Stimulated activated CD8-positive, alpha-beta memory T cell treated with anti-CD3 and anti-CD28 coated beads, Interleukin-7, amount 100 ng/mL, for 1 hour (primary cell): ENCODE measurements at places on chromosomes 4 and X.

- DNase-seq = no peak
Observed at GRCh38 chr4:78845472-78845871, 69.3 kb downstream of the BMP2K start.

GRCh38 chr4:174282836-174283506 lies 496 bp downstream of the FBXO8 start:
- DNase-seq = peak; percentile 58

- no peak for DNase-seq
Observed at GRCh38 chrX:144253356-144253755, 369.5 kb downstream of the UBE2NL start.

DNA sequence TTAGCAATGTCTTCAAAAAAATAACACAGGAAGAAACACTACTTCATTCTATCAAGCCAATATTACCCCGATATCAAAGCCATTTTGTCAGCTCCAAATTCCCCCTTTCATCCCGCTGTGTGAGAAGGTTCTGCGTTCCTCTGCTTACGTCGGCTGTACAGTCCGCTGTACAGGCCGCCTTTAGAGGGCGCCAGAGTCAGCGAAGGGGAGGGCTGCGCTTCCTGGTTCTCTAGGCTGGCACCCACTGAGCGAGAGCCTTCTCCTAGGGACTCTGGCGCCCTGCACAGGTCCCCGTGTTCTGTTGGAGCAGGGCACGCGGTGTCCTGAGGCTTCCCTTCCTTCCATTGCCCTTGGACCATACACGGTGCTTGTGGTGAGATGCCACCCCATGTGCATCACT lies 25.3 kb upstream of the CT45A1 start:
- DNase-seq = no peak

GRCh38 chrX:47384502-47384901 lies 14.1 kb downstream of the ZNF157 start:
- DNase-seq = peak; percentile 53

DNA sequence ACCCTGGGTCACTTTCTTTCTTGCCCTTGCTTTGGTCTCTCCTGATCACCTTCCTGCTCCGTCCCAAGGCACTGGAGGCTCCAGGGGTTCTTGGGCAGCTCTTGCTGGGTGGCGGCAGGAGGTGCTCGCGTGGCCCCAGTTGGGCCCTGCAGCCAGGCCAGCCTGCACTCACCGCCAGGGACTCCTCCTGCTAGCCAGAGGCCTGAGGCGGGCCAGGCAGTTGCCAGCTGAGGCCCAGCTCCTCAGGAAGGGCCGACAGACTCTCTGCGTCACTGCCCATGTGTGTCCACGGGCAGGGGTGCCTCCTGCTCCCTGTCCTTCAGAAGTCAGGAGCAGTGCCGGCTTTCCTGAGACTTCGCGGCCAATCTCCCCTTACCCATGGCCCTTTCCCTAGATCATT lies 9.3 kb downstream of the SUV39H1 start:
- DNase-seq = no peak

GRCh38 chr4:91127192-91127591 lies 1000.0 kb downstream of the CCSER1 start:
- no peak for DNase-seq

DNA sequence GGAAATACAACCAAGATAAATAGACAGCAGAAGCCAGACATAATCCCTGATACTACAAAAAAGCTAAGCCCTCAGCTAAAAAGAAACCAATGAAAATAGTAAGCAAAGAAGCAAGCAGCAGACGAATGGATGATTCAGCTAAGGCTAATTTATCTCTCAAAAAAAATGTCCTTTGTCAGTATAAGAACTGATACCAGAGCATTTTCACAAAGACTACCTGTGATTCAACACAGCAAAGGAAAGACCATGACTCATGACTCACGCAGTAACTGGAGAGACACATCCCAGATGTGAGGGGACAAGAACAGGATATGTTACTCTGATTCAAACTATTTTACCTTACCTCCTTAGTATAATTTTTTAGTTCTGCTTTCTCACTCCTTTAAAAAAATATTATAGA lies 22.7 kb upstream of the TMPRSS11F start:
- no peak for DNase-seq

GRCh38 chr4:37836838-37837440 lies 10.5 kb downstream of the PGM2 start:
- DNase-seq = no peak

DNA sequence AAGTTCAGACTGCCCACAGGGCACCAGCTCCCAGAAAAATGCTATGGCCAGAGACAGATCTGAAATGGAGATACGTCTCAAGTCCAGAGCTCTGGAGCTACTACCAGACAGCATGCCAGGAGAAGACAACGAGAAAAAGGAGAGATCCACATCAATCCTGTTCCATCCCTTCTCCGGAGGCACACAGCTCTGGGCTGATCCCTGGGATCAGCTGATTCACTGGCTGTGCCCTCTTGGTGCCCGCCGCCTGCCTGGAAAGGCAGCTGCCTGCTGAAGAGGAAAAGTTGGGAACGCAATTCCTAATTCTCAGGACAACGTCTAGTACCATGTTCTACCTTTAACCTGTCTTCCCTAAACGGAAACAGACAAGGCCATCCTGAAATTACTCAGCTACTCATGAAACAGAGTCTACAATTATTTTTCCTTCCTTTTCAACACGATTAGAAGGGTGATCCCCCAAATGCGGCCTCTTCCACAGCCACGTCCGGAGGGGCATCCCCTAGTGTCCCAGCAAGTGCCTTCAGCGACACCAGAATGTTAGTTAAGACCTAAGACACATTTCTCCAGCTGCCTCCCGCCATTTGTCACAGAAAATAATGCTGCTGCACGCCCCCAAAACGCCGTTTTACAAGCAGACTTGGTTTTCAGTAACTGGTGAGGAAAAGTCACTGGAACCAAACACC lies 2.4 kb downstream of the ZFYVE28 start:
- no peak for DNase-seq

- no peak for DNase-seq
Observed at GRCh38 chrX:44733931-44734330, 109.9 kb upstream of the DUSP21 start.

GRCh38 chr4:120761070-120761469 lies 161.5 kb downstream of the PRDM5 start:
- DNase-seq = no peak

DNA sequence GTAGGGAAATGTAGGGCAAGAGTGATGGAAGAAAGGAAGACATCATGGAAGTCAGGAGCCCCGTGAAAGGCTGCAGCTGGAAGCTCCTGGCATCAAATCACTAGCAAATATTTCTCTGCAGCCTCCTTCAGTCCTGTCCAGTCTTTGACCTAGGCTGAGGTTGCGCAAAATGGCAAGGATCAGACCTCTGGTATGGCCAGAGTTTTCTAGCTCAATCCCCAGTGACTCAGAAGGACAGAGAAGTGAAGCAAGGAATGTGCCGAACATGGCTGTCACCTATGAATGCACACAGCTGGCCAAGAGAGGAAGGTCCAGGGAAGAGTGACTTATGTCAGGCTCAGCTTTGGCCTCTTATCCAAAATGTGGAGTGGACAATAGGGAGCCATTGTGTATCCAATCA lies 71.1 kb upstream of the PHOX2B start:
- no peak for DNase-seq

DNA sequence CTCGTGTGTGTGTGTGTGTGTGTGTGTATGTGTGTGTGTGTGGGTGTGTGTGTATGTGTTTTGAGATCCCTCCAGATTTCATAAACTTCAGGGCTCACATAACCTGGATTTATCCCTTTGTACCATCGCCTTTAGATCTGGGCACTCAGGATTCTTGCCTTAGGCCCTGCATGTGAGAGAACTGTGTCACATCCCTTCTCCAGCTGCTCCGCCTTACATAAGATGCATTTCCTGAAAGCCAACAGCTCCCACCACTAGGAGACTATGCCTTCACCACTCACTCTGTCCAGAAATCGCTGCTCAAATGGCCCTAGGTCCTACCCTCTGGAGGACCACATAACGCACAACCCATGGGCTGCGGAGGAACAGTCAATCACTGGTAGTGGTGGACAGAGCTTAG lies 348.8 kb downstream of the CCSER1 start:
- no peak for DNase-seq

DNA sequence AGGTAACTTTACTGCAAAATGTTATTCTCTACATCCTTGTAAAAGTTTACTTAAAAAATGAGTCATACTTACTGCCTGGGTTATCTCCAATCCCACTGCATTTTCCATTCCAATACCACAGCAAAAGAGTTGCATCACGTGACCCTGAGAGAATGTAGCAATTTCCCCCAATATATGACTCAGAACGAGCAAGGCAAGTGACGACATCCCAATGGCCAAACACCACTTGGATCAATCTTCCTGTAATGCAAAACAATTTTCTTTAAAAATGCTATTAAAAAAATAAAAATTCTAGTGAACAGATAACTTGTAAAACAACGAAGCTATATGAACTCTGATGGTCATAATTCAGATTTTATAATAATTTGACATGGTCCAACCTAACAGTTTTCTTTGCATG lies 224.3 kb downstream of the DCLK2 start:
- no peak for DNase-seq

DNA sequence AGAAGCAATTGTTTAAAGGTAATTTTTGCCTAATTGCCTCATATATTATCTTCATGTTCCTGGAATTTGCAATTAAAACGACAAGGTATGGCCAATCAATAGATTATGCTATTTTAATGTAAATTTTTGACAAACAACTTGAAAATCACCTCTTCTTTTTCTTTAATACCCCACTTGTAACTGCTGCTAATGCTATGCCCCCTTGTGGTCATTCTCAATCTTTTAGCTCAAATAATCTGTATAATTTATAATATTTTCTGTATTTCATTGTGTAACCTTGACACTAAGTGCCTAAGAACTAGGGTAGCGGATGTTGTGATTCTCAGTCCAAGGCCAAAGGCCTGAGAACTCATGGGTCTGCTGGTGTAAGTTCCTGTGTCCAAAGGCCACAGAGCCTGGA lies 831.7 kb upstream of the POU3F4 start:
- DNase-seq = no peak

DNA sequence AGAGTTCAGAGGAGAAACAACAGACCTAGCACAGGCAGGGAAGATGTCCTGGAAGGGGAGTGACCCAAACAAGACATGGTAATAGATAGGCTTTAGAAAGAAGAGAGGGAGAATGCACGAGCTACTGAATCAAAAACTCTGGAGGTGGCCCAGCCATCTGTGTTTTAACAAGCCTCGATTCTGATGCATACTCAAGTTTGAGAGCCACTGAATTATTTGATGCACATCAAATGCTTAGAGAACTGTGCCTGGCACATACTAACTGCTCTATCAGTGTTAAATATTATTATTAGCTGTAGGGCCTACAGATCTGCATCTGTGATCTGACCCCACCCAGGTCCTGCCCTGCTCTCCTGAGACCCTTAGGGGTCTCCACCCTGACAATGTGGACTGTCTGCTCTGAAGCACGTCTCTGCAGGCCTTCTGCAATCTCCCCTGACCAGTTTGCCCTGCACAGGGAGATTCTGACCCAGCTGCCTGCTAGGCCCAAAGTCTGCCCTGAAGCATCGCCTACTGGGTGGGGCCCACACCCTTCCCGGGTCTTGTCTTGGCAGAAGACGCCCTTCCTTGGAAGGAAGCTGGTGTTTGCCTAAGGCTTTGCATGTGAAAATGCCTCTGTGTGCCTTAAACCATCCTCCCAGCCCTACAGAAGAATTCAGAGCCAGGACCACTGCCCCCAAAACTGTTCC lies 201.5 kb upstream of the KLF3 start:
- DNase-seq = no peak

GRCh38 chr4:165383591-165384073 lies 4.8 kb downstream of the CPE start:
- no peak for DNase-seq

- no peak for DNase-seq
Observed at GRCh38 chrX:126552313-126553022, at the start of gene DCAF12L1. Gene DCAF12L1 (minus strand): TSS chrX:126552814. CDS start chrX:126552608, 206 bp downstream.

- DNase-seq = no peak
Observed at GRCh38 chrX:133723930-133724329, 261.5 kb downstream of the GPC3 start.

GRCh38 chr4:149518471-149518870 lies 297.2 kb downstream of the IQCM start:
- no peak for DNase-seq

DNA sequence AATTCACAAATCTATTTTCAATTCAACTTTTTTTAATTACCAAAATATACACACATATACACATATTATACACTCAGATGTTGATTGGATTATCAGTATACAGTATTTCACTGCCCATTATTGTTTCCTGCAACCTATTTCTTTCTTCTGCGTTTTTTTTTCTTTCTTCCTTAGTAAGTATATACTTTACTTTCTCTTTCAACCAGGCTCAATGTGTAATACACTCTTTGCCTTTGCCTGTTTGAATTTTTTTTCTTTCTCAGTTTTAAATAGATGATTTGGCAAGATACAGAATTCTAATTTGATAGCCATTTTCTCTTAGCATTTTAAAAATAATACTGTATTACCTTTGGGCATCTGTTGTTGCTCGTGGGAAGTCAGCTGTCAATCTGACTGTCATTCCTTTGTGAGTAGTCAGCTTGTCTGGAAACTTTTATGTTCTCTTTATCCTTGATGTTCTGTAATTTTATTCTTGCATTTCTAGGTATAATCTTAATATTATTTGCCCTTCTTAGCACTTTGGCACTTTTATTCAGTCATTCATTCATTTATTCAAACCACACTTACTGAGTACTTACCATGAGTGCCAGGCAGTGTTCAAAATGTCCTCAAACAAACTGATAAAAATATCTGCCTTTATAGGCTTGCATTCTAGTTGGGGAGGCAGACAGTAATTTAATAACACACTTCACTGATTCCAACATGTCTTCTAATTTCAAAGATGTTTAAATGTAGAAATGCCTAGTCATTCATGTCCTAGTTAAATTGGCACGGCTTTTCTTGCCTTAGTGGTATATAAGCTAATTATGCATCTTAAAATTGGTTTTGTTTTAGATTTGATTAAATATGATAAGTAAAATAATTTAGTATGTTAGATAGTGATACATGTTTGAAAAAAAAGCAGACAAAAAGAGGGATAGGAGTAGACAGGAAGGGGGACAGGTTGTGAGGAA lies 3.7 kb downstream of the USP38 start:
- DNase-seq = no peak

GRCh38 chr4:174423257-174423944 lies 98.9 kb downstream of the HPGD start:
- DNase-seq = no peak

DNA sequence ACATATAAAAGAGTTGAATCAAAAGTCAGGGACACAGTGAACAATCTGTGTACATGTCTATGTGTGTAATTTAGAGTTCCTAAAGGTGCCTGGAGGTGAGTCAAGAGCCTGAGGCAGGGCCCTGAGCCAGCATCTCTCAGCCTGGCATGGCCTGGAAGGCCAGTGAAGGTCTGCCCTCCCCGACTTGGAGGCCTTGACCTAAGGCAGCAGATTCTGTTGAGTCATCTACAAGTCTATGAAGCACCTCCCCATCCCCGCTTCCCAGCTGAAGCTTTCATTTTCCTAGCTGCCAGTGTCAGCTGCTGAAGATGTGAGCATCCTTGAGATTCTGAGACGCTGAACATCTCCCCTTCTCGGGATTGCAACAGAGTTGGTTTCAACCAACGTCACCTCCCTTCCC lies 583.9 kb downstream of the BCOR start:
- no peak for DNase-seq

DNA sequence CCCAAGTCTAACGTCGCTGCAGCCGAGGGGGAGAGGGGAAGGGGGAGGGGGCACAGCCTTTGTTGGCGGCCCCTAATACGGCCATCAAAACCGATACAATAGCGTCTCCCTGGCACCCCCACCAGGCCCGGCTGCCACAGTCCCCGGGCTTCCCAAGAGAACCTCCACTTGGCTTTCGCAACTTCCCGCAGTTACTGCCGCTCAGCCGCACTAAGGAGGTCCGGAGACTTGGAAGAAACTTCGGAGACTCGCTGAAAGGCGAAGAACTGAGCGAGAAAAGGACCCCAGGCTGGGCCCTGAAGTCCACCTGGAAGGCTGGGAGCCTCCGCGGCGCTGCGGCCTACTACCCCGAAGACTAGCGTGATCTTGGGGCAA lies 2.8 kb downstream of the NKX6-1 start:
- DNase-seq = no peak
